ENCODE measurements at places on chromosomes 13 and 19.

DNA sequence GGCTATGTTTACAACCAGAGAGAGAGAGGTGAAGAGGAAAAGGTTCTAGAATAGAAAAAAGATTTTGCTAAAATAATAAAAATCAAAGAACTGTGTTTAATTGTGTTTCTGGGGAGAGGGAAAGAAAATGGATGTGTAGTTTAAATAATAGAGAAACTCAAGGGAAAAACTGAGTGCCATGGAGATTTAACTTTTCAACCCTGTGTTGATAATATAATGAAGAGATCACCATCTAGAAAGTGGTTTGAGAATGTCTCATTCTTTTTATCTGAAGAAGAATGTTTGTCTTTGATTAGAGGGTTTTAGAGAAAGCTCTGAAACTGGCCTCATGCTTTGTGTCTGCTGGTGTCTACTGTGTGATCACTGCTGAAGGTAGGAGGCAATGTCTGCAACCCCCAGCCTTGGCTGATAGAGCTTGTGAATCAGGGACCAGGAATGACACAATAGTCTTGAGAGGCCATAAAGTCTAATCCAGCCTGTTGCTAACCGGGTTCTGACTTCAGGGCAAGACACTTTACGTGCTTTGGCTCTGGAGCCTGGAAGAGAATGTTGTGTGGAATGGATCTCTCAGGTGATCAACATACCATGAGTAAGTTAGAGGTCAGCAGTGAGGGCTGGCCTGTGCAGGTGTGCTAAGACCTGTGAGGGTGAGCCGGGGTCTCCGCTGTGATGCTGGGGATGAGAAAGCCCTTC, 5.4 kb downstream of the COL4A2 start:
- DNase-seq, result no peak

- DNase-seq, result no peak
These were observed 74.8 kb downstream of the ZNF536 start for GRCh38 chr19:30446850-30447552.

GRCh38 chr19:32828643-32829344, 40.8 kb downstream of the SLC7A9 start:
- no peak for DNase-seq

DNA sequence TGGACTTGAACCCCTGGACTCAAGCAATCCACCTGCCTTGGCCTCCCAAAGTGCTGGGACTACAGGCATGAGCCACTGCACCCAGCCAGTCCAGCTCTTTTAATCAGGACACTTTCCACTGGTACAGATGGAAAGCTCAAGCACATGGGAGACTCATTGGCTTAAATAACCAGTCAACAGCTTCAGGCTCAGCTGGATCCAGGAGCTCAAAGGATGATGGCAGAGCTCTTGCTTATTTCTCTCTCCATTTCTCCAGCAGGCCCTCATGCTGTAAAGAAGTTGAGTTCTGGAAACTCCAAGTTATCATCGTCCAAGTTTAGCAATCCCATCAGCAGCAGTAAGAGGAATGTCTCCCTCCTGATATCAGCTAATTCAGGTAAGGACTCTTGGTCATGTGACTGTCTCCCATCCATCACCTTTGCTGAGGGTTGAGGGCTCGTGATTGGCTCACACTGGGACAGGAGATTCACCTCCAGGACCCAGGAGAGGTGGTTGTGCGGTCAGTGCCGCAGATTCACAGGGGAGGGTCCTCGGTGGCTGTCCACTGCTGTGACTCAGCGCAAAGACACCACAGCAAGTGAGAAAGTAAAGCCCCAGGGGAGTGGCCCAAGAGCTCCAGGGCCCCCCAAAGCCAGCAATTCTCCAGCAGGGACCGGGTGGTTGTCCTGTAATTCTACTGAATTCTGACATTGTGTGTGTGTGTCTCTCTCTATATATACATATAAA, 5.1 kb downstream of the CCL25 start:
- no peak for DNase-seq

- DNase-seq, result no peak
These were observed 6.2 kb upstream of the SPART start for GRCh38 chr13:36352350-36352749.
